ENCODE measurements at places on chromosomes 5 and 9. TPM values are rescaled to one million over a fixed set of nuclear protein-coding genes. Genes with fewer than 3 reads are reported as not detected.

Gene CAVIN4
- total RNA-seq = 50.9 TPM

Gene SPATA31C1
- not detected for total RNA-seq

Gene S1PR3
- total RNA-seq = 26.8 TPM

Gene CAMK4
- 0.36 TPM for total RNA-seq

Gene C9
- not detected for total RNA-seq

Gene SHOC1
- total RNA-seq = not detected

Gene ANKRD34B
- total RNA-seq = not detected

Gene PAEP
- not detected for total RNA-seq

All from left ventricle myocardium inferior (tissue), 1 donor.